ENCODE measurements at places on chromosomes 1 and 21.

DNA sequence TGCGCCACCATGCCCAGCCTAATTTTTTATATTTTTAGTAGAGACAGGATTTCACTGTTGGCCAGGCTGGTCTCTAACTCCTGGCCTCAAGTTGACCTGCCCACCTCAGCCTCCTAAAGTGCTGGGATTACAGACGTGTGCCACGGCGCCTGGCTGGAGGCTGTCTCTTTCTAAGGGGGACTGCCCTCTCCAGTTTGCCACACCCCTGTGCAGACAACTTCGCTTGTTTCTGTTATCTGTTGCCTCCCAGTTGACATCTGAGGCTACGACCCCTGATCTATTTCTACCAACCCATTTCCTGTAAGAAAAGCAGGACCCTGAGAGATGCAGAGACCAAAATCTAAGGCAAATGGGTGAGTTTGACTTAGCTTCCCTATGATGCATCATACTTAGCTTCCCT, 24.0 kb upstream of the VASH2 start:
- no peak for DNase-seq

GRCh38 chr1:17119076-17119772, at the start of gene PADI2:
PADI2 (minus strand) TSS chr1:17119451; CDS start chr1:17119371, 80 bp downstream.
- no peak for DNase-seq

- DNase-seq = no peak
Observed at GRCh38 chr1:92016720-92017316, 13.0 kb upstream of the EPHX4 start.

- DNase-seq = no peak
Observed at GRCh38 chr1:182279302-182279701, 112.3 kb downstream of the GLUL start.

Measured in fibroblast of skin of left biceps (primary cell).